ENCODE measurements at places on chromosomes 3 and 15.

DNA sequence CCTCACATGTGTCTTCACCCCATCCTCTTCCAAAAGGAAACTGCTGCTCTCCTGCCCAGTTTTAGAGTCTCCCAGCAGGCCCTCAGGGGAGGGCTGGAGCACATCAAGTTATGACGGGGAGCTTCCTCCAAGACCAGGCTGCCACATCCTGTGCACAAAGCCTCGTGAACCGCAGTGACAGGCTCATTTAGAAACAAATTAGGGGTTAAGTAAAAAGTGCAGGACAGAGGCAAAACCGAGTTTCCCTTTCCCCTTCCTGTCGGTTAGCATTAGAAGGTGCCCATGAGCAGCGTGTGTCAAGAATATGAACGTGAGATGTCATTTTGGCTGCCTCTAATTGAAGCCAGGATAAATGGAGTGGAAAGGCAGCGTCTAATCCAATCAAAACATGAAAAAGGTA is 199.7 kb downstream of the ARRDC4 start:
- no peak for DNase-seq

DNA sequence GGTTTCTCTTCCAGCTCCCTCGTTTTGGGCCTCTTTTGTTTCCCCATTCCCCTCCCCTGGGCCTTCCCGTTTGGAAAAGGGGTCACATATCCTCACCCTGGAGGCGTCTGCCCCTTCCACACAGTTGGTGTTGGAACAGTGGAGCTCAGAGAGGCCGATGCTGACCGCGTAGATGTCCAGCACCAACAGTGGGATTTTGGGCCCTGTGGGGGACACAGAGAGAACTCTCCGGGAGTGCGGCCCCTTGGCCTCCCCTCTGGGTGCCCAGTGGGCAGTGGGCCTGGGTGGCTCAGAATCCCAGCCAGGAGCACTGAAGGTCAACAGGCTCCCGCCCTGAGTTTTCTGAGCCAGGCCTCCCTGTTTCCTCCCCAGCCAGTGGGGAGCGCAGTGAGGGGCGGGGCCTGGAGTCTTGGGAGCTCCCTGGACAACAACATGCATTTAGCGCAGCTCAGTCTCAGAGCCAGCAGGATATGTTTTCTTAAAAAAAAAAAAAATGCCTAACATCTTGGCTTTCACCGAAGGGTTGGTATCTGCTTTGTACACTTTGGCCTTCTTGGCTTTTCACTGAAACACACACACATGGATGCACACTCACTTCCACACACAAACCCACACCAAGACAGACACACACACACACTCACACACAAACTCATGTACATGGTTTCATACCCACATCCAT is 670 bp upstream of the ISLR start:
- peak; percentile 72 for DNase-seq

- no peak for DNase-seq
These were observed 21.0 kb downstream of the ANAPC13 start for GRCh38 chr3:134464689-134465365.

GRCh38 chr3:154334973-154335420 is 10.7 kb upstream of the DHX36 start:
- peak; percentile 41 for DNase-seq

- DNase-seq = no peak
These were observed 37.6 kb downstream of the SPATA16 start for GRCh38 chr3:173103469-173103868.

DNA sequence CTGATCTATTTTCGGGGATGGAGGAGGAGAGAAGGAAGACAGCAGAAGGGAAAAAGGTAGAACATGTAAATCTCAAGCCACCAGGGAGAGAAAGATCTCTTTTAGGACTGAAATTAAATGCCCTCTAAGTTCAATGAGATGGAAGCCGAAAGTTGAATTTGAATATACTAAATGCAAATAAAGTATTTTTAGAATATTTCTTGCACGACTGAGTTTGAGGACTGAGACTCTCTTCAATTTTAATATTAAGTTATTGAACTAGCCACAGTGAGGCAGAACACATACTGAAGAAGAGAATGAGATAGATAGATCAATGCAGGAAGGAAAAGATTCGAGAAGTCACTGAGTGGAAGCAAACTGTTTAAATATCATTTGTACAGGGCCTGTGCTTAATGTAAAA is 399.9 kb upstream of the CBLB start:
- no peak for DNase-seq

DNA sequence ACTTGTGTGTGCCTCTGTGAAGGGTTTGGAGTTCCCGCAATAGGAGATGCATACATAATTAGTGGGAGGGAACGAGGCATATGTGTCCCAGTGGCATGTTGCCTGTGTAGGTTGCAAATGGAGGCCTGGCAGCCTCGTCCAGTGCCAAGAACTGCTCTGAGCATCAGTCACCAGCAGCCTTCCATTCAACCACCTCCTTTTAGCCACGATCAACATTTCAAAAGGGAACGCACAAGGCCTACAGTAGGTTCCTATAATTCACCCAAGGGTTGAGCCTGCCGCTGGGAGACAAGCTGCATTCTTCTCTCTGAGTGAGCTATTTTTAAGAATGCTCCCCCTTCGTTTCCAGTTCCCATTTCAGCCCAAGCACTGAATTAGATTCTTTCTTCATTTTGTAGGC is 78.8 kb upstream of the CTNNB1 start:
- DNase-seq = no peak

DNA sequence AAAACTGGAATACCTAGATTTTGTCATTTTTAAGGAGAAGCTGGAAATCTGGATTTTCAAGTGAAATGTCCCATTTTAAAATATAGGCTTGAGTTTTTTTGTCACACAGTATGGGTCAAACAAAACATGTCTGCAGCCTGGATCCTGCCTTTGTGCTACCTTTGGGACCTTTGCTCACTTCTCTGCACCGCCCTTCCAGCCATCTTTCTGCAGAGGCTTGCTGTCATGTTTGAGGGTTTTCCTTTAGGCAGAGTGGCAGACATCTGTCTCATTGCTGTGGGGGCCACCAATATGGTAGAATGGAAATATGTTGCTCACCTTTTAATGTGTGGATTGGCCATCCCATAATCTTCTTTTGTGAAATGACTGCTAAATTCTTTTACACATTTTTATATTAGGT is 136.3 kb downstream of the EEFSEC start:
- no peak for DNase-seq

GRCh38 chr15:33584797-33585196 is 274.0 kb downstream of the RYR3 start:
- peak; percentile 33 for DNase-seq

DNA sequence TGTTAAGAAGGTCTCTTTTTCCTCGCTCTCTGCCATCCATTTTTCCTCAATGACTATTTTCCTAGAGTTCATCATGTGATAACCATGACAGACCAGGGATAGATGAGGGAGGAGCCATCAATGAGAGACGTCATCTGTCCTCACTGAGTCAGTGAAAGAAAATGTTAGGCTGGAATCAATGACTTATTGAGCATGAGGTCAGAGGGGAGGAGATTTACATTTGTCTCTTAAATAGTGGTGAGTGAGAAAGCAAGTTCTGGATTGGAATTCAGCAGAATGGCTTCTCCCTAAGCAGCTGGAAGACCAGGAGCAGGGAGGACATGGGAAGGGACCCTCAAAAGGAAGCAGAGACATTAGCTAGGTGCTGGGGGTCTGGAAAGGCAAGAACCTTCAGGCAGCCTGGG is 28.2 kb upstream of the USP3 start:
- peak; percentile 98 for DNase-seq

DNA sequence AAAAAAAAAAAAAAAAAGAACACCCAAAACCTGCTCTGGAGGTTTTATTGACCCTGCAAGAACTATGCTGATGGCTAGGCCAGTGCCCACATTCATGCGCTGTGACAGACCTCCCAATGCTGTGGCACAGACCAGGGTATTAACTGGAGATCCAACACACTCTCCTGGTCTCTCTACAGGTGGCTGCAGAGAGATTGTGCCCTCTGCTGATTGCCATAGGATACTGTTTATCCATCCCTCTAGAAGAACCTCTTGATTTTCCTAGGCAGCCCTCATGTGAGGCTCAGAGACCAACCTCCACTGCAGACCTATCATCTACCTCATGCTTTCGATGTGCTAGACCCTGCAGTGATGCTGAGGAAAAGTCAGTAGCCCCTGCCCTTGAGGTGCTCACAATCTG is 125.5 kb upstream of the TRIM42 start:
- no peak for DNase-seq

DNA sequence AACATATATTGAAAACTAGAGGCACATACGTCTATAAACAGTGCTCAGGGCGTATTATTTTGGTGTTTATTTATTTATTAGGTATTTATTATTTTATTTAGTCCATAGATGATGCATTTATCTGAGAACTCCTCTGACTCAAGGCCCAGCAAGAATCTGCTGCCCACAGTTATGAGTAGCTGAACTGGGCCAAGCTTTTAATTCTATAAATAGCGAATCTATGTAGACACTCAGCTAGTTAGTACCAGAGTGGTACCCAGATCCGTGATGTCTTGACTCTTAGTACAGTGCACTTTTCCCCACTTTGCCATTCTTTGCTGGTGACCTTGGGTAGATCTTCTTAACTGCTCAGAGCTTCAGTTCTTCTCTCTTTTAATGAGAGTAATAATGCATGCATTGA is 370.4 kb upstream of the TPRG1 start:
- no peak for DNase-seq

GRCh38 chr3:143604402-143605185 is 243.7 kb downstream of the SLC9A9 start:
- no peak for DNase-seq

GRCh38 chr3:177642804-177643125 is 445.5 kb upstream of the TBL1XR1 start:
- DNase-seq = no peak

DNA sequence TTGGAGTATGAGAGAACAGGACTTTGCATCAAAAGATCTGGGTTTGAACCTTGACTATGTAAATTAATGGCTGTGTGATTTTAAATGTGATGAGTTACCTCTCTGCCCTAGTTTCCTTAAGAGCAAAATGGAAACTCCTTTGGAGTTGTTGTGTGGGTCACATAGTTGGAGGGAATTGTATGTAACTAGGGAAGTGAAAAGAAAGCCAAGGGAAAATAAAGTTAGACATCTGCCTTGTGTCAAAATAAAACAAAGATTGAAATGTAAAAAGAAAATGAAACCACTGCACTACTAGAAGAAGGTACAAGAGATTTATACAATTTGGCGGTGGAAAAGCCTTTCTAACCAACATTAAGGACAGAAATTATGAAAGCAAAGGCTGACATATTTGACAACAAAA is 1.7 kb upstream of the EHD4 start:
- DNase-seq = no peak

DNA sequence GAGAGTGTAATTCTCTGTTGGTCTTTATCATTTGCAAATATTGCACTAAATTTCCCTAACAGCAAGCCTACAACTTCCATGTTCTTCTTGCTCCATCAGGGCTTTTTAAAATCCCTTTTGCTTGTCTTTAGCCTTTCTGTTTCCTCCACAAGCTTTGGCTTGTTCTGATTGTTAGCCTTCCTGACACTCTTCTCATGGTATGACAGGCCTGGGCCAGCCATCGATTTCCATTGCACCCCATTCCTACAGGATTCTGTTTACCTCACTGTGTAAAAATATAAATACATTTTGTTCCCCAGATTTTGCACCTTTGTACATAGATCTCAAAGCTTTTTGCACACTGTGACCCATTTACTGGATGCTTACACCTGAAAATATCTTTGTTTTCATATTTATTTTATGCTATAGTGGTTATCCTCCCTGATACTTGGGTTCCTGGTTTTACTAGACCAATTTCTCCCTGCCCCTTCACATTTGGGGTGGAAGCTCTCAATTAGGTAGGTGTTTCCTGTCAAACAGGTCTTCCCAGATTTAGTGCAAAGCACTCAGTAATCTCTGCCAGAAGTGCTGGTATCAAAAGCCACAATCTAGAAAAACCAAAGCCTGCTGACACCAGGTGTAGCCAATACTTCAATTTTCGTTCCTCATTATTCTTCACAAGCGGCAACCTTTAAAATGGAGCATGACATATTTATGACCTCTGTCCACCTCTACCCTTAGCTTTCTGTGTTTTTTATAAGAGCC is 57.9 kb upstream of the PPP2R3A start:
- no peak for DNase-seq

DNA sequence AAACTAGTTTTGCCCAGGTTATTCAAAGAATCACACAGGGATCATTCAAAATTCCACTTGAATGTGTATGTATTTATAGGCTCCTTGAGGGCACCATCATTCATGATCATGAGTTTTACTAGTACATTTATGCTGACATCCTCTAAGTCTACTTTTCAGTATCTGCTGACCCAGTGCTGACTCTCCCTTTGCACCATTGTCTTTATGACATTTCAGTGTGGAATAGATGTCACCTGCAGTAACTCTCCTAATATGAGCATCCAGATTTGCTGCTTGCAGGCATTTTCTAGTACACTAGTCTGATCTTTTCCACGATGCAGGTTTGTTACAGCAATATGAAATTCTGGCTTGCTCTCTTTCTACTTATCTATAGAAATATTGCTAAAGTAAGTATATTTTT is 1603.5 kb downstream of the SI start:
- DNase-seq = no peak

DNA sequence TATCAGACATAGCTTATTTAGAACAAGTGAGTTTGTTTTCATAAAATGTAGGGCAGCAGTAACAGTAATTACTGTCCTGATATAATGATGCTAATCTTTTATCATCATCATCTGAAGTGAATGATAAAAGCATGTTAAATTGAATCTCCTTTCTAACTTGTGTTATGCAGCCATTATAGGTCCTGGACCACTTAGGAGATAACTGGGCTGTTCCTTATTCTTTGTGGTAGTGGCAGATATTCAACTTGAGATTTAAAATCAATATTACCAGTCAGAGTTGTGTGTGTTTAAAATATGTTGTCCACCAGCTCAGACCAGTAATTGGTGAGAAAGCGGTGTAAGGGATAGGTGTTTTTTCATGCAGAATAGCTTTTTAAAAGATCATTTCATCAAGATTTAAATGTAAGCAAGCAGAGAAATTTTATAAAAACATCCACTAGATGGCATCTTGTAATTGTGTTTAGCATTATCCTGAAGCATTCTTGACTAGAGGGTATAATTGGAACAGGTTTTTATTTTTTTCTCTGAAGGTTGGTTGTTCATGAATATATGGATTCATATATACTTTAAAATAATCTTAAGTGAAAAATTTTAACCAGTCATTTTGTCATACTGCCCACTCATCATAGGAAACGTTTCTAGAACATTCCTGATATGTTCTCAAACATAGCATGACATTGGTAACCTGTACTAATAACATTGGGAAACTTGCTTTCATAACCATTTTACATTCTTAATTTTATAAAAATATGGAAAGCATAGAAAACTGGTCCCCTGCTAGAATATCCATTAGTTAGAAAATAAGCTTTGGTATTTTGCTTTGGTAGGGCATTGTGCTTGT is 153.9 kb downstream of the BBX start:
- DNase-seq = peak; percentile 27

DNA sequence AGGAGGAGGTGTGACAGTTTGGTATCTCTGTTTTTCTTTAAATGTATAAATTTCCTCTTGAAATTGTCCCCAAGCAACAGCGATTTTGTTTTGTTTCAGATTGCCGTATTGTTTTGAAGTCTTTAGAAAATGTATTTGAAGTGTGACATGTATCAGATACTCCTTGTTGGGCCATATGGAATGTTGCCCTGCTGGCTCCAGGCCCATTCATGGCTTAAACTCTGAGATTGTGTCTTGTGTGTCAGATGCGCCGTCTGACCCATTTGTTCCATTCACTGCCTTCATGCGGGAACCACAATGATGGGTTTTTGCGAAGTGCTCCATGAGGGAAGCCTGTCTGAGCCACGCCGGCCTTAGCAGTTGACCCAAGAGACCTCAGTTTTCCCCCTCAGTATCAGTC is 75.2 kb upstream of the ADAMTSL3 start:
- DNase-seq = no peak

- DNase-seq = no peak
These were observed 50.9 kb downstream of the PLXNA1 start for GRCh38 chr3:127033786-127034185.

- no peak for DNase-seq
These were observed 16.2 kb upstream of the GRM7 start for GRCh38 chr3:6844723-6845122.
